ENCODE measurements at places on chromosomes 2 and 18.

DNA sequence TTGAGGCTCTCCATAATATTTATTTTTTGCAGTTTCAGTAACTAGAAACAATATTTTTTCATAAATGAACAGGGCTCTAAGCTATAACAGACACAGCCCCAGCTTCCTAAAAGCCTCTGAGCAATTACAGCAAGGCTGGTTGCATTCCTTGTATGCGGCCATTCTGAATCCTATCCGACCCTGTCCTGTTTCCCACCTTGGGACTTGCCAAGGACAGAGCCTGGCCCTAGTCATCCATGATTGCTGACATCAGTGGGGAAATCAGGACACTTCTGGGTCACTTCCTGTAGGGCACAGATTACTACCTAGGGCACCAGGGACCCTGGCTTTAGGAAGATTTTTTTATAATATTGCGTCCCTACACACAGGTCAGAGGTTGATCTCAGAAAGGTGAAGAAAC is 5.5 kb downstream of the TMEM177 start:
- DNase-seq, result no peak

DNA sequence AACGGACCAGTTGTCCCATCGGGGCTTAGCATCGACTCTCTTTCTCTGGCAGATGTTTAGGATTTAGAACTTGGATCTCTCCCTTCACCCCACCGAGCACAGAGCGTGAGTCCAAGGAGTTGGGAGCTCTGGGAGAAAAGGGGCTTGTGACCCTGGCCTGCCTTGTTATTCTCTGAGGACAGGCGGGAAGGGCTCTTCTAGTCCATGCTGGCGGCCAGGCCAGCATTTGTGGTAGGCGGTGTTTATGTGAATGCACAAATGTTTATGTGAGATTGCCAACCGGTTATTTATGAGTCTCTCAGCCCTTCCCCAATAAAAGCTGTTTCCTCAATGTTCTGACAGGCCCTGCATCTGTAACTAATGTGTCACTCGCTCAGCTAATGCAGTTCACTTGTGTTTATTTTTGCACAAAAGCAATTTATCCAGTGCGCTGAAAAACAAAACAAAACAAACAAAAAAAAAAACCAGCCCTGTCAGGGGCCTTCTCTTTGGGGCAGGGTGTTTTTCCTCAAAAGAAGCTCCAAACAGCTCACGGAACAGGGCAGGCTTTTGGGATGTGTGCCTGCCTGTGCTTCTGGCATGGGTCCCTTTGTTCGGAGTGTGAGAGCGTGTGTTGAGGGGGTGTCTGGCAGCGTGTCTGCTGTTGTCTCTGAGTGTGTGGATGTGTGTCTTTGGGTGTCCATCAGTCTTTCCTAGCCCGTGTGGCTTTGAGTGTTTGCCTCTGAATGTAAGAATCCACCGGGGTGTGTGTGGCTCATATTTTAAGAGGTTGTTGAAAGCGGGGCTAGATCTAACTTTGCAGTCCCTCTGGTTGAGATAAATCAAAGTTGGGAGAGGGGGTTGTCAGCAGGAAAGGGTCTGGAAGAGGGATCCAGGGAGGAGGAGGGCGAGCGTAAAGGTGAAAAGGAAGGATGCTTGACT is 52.8 kb upstream of the HAAO start:
- DNase-seq, result no peak

DNA sequence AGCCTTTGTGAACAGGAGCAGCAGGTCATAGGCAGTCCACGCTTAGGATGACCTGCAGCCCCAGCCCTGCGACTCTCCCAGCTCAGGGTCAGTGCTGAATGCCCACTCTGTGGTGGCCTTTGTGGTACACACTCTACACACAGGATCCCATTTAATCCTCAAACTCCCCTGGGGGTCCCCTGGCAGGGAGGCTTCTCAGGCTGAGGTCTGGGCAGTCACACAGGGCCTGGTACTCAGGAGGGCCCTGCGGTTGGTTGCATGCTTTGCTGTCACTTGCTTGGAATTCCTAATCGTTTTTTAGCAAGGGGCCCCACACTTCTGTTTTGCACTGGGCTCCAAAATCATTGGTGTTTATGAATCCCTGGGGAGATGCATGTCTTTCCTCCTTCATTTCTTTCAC is 113.0 kb downstream of the EML6 start:
- no peak for DNase-seq

- no peak for DNase-seq
These were observed 62.4 kb upstream of the SKOR2 start for GRCh38 chr18:47313901-47314300.

GRCh38 chr2:2621855-2622254 is 290.8 kb upstream of the MYT1L start:
- DNase-seq, result no peak
